ENCODE measurements at places on chromosomes 2 and 18.

DNA sequence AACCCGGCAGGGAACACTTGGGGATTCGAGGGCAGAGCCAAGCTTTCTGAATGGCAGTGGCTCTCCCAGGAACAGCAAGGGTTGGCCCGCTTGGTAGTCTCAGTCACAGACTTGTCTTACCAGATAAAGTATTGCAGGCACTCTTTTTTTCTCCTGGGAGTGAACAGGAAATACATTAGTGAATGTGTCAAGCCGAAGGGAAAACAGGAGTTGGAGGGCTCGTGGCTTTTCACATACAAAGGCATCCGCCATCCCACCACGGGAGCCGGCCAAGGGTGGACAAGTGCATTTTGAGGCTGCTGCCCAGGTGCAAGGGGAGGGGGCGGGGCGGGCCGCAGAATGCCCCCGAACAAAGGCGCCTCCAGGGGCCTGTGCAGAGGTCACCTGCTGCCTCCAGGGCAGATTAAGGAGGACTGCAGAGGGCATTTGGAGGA is 163.3 kb upstream of the SIX3 start:
- DNase-seq = peak; percentile 75

GRCh38 chr18:3321133-3321812 is 59.3 kb downstream of the MYL12B start:
- DNase-seq = no peak

GRCh38 chr2:85774126-85774978 is 20.6 kb downstream of the ATOH8 start:
- DNase-seq = no peak

- DNase-seq = no peak
These were observed 847.6 kb upstream of the CELF4 start for GRCh38 chr18:38413193-38413592.

GRCh38 chr2:205032093-205032551 is 486.8 kb downstream of the PARD3B start:
- DNase-seq = no peak

All from NCI-H1436 treated with DMSO at 0.1 percent for 48 hours (cell line).